ENCODE measurements at places on chromosomes 2 and 18.

GRCh38 chr2:96396602-96397001 is 61.0 kb downstream of the NCAPH start:
- no peak for DNase-seq

GRCh38 chr2:112605926-112606325 is 21.5 kb downstream of the CHCHD5 start:
- DNase-seq, result no peak

DNA sequence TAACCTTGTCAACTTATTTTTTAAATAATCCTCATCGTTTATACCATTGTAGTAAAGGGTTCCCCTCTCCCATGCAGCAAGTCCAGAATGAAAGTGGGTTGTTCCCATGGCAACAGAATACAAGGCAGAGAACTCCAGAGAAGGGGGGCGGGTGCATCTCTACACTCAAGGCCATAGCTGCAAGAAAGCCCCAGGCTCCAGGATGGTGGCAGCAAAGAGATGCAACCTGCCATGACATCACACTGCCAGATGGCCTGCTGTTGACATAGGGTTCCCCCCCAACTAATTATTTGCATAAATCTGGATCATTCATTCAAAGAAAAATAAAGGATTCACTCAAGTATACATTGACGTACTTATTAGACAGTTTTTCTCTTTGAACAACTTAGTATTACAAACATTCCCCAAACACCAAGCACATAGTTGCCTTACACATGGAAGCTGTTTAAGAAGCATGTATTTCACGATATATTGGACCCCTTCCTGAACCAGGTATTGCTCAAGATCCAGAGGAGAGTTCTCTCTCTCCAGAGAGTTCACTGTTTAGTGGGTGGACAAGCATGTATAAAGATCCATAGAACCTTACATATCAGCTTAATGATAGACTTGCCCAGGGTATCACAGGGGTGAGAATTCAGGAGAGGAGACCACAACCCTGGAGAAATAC is 87.4 kb upstream of the KLF7 start:
- no peak for DNase-seq

- no peak for DNase-seq
Observed at GRCh38 chr2:138919120-138919747, 139.0 kb upstream of the NXPH2 start.

GRCh38 chr2:16254356-16254965 is 314.1 kb downstream of the MYCN start:
- DNase-seq, result no peak

DNA sequence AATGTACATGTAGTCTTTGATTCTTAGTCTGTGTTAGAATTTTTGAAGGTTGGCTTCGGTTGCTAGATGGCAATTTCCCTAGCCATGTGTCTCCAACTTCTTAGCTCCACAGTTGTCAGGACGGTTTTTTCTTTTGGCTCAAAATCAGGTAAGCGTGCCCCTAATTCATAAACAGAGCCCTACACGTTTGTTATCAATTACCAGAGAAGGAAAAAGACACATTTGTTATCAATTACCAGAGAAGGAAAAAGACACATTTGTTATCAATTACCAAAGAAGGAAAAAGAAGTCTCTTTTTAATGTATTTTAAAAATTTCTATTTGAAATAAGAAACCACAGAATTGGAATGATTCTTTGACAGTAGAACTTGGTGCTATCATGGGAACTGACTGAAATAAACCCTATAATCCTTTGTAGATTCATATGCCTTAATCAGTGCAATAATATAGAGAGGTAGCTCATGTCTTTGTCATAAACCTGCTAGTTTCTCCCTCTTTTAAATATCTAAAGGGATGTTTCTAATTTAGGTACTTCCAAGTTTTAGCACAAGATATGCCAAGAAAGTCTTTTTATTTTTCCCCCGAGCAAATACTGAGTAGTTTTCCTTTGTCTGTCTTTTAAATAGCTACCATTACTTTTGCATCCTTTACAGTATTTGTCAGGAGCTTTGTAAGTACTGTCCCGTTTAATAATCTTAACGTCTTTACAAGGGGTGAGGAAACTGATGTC is 35.9 kb downstream of the CAMKMT start:
- DNase-seq, result no peak

- DNase-seq, result peak; percentile 87
Observed at GRCh38 chr2:23617167-23617810, 232.3 kb downstream of the KLHL29 start.
